ENCODE measurements at places on chromosomes 3 and 15.

DNA sequence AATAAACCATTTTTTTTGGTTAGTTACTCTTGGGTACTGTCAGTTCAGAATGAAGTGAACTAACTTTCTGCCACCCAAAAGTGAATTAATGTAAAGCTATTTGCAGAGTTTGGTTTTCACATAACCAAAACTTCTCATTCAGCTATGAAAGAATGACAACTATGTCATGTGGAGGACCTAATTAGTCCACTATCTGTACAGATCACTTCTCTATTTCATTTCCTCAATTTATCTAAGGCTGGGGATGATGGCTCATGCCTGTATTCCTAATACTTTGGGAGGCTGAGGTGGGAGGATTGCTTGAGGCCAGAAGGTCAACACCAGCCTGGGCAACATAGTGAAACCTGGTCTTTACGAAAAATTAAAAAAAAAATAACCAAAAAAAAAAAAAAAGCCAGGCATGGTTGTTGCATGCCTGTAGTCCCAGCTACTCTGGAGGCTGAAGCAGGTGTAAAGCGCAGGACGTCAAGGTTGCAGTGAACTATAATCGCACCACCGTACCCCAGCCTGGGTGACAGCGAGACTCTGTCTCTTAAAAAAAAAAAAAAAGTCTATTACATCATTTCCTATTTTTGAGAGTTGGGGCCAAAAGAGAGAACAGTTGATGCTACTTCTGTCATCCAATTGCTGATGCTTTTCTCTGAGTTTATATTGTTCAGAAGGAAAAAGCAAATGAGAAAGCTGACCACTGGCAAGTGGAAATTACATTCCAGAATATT, 8.7 kb downstream of the HYPK start:
- no peak for DNase-seq

DNA sequence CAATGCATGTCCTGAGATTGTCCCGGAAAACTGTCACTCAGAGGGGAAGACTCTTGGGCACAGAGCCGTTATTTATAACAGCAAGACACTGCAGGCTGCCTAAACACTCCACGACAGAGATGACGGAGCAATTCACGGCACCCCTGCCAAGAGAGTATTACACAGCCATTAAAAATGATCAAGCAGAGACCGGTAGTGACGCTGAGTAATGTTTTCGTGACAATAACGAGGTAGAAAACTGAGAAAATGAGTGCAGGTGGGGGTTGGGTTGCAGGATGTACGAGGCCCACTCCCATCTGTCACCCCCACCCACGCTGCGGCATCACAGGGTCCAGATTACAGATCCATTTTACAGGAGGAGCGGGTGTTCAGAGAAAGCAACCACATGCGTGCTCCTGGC, 58.9 kb upstream of the LINGO1 start:
- no peak for DNase-seq

GRCh38 chr15:90031231-90031791, 30.2 kb downstream of the ZNF710 start:
- DNase-seq, result no peak

DNA sequence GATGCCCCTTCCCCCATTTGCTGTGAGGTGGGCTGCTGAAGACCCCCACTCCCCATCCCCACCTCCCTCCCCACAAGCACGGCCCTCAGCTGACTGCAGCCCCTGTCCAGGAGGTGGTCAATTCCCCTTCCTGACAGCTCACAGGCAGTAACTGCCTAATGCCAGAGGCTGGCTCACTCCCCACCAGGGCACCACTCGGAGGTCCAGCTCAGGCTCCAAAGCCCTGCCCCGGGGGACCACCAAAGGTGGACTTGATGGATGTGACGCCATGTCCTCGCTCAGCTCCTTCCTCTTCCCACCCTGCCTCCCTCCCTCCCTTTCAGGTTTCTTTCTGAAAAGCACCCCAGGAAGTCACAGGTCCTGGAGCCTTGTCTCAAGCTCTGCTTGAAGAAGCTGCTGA, 82.8 kb downstream of the MEGF11 start:
- DNase-seq, result no peak

DNA sequence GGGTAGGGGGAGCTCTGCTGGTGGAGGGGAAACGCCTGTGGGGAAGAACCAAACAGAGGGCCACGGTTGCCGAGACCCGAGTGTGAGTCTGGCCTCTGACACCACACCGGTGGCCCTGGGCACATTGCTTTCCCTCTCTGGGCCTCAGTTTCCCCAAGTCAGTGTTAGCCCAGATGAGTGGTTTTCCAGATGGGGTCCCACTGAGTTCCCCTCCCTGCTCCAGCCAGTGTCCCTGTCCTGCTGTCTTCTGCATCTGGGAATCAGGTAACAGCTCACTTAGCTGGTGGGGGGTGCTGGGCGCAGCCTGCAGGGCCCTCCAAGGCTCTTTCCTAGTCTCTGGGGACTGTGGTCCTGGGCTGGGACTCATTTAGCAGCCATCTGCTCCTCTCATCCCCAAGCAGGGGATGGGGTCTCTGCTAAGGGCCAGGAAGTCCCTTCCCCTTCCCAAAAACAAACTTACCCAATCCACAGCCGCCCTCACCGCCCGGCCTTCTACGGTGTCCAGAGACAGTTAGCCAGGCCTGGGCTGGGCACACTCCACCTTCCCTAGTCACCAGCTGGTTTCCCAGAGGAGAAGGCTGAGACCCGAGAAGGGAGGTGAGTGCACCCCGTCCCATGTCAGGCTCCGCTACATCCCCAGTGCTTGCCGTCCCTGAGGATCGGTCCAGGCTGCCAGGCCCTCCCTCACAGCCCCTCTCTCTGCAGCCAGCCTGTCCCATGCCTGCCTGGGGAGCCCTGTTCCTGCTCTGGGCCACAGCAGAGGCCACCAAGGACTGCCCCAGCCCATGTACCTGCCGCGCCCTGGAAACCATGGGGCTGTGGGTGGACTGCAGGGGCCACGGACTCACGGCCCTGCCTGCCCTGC, 676 bp downstream of the GP9 start:
- DNase-seq, result no peak

DNA sequence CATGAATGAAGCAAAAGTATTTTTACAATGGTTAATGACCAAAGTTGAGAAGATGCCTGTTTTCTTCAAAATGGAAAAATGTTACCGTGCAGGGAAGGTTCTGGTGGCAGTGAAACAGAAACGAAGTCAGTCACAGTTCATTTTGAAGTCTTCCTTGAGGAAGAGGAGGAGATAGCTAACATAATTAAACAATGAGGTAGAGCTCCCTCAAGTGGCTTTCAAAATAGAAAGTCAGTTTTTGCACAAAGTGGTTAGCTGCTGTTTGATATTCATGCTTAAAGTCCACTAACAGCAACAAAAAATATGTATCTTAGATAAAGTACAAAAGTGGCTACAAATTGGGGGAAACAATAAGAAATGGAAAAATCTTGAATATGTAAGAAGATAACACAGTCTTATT, 87.3 kb downstream of the TFG start:
- no peak for DNase-seq

- no peak for DNase-seq
These were observed 2.2 kb upstream of the RASL12 start for GRCh38 chr15:65069779-65070546.

DNA sequence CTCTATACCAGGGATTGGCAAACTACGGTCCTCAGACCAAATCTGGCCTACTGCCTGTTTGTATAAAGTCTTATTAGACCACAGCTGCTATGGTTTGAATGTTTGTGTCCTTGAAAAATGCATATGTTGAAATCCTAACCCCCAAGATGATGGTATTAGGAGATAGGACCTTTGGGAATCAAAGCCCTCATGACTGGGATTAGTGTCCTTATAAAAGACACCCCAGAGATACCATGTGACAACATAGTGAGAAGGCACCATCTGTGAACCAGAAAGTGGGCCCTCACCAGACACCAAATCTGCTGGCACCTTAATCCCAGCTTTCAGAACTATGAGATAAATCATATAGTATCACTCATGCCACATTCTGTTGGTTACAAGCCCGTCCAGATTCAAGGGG, 7.4 kb downstream of the HMCES start:
- no peak for DNase-seq

- DNase-seq, result no peak
These were observed 278.6 kb downstream of the EDEM1 start for GRCh38 chr3:5466065-5466464.

GRCh38 chr15:37733628-37734027, 200.8 kb upstream of the TMCO5A start:
- no peak for DNase-seq

GRCh38 chr15:75732809-75733451, 20.3 kb upstream of the CSPG4 start:
- DNase-seq, result peak; percentile 66

DNA sequence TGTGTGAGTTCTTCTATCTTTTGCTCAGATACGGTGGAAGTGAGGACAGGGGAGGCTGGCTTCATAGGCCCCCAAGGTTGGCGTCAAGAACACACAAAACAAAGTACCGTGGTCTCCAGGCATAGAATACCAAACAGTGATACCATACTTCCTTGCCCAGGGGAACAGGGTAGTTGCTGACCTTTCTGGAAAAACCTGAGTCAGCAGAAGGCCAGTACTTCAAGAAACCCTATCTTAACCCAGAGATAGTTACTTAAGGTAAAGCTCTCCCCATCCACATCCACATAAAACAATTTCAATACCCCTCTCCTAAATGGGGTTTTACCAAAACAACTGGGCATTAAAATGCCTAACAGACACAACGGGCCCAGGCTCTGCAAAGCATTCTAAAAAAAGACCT, 29.6 kb upstream of the RPS17 start:
- DNase-seq, result no peak

GRCh38 chr3:14959359-14959943, 12.1 kb downstream of the NR2C2 start:
- DNase-seq, result no peak

- DNase-seq, result no peak
These were observed 56.2 kb downstream of the FHIT start for GRCh38 chr3:61194892-61195538.

DNA sequence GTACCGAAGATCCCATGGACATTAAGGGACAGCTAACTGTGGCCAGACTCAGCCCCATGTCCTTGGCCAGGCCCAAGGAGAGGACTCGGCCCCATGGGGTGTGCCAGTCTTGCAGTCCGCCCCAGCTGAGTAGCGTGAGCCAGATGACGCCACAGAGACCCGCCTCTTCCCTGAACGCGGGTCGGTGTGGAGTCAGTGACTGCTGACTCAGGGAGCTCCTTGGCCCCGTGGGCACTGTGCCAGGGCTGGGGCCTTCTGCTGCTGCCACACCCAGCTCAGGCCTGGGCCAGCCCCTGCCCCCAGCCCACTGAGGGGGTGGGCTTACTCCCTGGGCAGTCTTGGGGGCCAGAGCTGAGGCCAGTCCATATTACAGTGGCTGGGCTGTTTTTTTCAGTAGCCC, 52.8 kb downstream of the PLXNA1 start:
- DNase-seq, result no peak

GRCh38 chr3:195825857-195826804, 14.4 kb upstream of the MUC4 start:
- DNase-seq, result no peak

DNA sequence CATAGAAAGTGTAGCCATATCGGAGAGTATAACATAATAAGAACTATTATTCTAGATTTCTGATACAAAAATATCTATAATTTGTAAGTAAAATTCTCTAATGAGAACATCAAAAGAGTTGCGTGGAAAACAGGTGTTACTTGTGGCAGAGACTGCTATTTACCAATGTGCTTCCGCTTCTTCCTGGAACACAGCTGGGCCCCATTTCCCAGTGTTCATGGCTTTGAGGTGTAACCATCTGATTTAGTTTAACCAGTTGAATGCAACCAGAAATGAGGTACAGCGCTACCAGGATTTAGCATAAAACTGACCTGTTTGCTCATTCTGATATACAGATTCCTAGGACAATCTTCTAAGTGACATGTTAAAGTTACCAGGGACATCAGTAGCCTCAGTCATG, 1055.2 kb downstream of the IGSF11 start:
- DNase-seq, result no peak

DNA sequence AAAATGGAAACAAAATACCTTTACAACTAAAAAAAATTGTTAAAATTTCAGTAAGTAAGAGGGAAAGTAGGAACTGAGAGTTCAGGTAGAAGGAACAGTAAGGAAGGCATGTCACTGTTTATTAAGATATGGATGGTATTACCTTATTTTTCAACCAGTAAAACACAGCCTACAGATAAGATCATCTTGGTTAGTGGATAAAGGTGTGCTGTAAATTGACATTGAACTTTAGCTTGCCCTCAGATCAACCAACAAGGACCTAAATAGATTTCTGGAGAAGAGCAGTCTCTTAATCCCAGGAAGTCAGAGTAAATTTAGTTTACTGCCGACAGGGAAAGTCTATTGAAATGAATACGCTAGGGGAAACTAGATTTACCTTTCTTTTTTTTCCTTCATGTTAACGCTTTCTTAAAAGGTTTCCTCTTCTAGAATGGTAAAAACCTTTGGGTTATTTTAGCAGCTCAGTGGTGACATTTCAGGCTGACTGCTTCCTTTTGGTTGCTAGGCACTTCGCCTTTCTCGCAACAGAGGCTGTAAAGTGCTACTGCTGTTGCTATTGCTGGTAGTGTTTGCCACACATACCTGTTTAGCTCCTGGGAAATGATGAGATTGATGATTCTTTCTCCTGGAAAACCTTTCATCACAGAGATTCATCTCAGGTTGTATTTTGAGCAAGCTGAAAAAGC, 12.9 kb downstream of the DZIP3 start:
- no peak for DNase-seq

- DNase-seq, result no peak
These were observed 302.8 kb upstream of the GOLIM4 start for GRCh38 chr3:168398371-168399025.

- no peak for DNase-seq
These were observed 62.3 kb downstream of the IQSEC1 start for GRCh38 chr3:13010780-13011572.

GRCh38 chr3:113985541-113985940, 37.7 kb downstream of the ZDHHC23 start:
- DNase-seq, result no peak

- no peak for DNase-seq
These were observed 13.3 kb upstream of the MYZAP start for GRCh38 chr15:57578288-57578900.

- no peak for DNase-seq
These were observed 212.5 kb downstream of the EPHB1 start for GRCh38 chr3:135007607-135008006.

DNA sequence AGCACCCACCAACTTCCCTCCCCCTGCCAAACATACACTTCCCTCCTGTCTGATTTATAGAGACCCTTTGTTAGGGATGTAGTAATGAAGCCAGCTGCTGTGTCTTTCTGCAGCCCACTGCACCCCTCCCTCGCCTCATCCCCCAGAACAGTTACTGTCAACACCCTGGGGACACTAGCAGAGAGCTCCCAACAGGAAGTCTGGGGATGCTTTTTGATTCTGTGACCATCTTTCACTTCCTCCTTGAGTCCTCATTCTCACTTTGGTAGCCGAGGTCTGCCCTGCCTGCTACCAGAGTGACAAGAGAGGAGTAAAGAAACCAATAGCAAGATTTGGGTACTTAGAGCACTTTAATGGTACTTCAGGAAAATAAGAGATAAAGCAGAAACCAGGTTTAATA, 201.6 kb downstream of the SATB1 start:
- DNase-seq, result no peak
